Natural killer cell treated with Interleukin-12 subunit alpha and Interleukin-12 subunit beta and Interleukin-15 and Interleukin-18, amount 100 ng/mL, for 72 hours (primary cell): ENCODE measurements at places on chromosomes 6 and 20. TPM values are rescaled to one million over a fixed set of nuclear protein-coding genes. Genes with fewer than 3 reads are reported as not detected.

Gene LBP
- not detected for total RNA-seq

Gene HTR1E
- not detected for total RNA-seq

Gene ARMC12
- not detected for total RNA-seq

Gene CST1
- not detected for total RNA-seq

Gene RBM24
- not detected for total RNA-seq

Gene LIME1
- 15.7 TPM for total RNA-seq

Gene MYB
- total RNA-seq, result 145 TPM

Gene SH3BGRL2
- total RNA-seq, result not detected

Gene LINC00237
- not detected for total RNA-seq

Gene PLN
- not detected for total RNA-seq

Gene PHACTR1
- total RNA-seq, result 1.6 TPM

Gene PTPN1
- 74.3 TPM for total RNA-seq

Gene BTNL2
- not detected for total RNA-seq

Gene LGSN
- not detected for total RNA-seq

Gene COL20A1
- not detected for total RNA-seq

Gene DYNLT2
- 2.6 TPM for total RNA-seq
